ENCODE measurements at places on chromosomes 4 and X.
A peak's percentile ranks its signal among the peaks of the same experiment; 100 is the strongest.

DNA sequence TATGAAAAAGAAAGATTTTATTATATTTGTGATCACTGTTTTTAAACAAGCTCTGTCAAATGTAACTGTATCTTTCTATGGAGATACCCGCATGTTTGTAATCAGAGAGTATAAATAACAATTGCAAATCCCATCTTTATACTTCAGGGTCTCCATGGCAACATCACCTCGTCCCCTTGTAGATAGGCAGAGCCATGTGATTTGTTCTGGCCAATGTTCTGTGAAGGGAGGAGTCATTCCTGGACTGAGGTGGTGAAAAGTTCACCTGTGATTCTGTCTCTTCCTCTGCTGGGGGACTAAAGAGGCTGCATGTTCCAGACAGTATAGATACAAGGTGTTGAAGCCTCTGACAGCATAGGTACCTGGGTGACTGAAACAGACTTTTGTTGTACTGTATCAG, 45.6 kb upstream of the MED14 start:
- no peak for DNase-seq

DNA sequence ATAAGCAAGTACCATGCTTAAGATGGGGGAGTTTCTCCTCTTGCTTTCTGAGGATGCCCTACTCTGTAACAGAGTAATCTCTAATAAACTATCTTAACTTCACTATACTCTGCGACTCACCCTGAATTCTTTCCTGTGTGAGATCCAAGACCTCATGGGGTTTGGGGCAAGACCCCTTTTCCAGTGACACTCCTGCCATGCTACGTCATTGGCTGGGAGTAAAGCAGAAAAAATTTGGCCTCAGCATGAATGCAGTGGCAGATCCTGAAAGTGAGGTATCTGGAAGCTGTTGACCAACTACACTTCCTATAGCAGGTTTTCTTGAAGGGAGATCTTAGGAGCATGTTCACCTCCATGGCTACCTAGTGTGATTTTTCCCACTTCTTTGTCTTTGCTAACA, 109.1 kb upstream of the MED14 start:
- DNase-seq, result no peak

DNA sequence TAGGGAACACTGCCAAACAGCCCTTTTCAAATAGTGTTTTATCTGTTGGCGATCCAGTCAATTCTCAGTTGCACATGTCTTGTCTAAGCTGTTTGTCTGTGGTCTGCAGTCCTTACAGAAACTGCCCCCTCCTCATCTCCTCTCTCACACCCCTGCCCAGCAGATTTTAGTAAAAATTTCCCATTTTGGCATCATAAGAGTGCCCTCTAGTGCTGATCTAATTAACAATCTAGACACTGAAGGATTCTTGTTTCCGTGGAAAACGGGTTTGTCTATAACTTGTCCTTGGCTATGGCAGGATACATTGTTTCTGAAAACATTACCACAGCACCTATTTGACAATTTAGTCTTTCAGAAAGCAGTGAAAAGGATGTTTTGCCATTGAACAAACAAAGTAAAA, 227.2 kb upstream of the MBNL3 start:
- no peak for DNase-seq

DNA sequence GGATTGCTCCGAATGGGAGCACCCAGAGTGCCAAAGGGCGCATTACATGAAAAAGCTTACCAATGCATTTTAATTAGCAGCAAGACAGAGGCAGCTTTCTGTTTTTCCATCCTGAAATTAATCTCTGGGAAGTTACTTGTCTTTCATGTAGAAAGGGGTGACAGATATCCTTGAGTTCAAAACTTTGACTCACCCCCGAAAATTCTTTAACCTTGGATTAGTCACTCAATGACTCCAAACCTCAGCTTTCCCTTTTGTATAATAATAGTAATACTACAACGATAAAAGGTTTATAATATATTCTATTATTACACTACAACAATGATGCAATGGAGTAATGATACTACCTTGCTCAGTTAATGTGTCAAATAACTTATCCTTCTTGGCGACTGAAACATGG, 126.3 kb downstream of the ADAMTS3 start:
- no peak for DNase-seq

DNA sequence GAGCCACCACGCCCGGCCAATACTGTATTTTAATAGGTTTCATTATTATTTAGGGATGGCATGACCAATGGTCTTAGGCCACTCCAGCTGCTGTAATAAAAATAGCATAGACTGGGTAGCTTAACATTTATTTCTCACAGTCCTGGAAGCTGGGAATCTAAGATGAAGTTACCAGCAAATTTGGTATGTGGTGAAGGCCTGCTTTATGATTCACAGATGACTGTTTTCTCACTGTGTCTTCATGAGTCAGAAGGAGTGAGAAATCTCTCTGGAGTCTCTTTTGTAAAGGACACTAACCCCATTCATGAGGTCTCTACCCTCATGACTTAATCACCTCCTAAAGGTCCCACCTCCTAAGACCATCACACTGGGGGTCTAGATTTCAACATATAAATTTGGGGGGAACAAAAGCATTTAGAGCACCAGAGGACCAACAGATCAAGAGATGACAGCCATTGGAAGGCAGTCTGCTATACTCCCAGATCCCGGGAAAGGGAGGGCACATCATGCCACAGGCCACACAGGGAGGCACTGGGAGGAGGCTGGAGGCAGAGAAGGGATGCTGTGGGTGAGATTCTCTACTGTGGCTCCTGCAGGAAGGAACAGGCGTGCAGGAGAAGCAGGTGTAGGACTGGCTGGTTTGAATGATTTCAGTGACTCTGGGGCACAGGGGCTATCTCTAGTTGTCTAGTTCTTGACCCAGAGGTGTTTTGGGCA, 335.8 kb upstream of the SFRP2 start:
- DNase-seq, result no peak

- DNase-seq, result no peak
Observed at GRCh38 chrX:26649534-26649933, 433.6 kb downstream of the MAGEB5 start.

GRCh38 chr4:39655876-39656275, 17.2 kb upstream of the SMIM14 start:
- no peak for DNase-seq

DNA sequence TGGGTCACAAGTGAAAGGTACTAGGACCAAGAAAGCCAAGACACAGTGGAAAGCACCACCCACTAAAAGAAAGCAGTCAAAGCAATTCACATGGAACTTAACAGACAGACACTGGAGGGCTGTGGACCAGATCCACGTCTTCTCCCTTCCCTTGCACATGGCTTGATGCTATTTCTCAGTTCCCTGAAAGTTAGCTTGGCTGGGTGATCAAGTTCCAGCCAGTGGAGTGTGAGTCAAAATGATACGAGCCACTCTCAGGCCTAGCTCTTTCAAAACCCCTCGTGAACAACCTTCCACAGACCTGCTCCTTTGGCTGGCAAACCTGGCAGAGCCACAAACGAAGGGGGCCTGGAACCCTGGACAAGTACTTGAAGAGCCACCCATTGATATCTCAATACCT, 52.0 kb downstream of the RELL1 start:
- no peak for DNase-seq

- DNase-seq, result no peak
Observed at GRCh38 chr4:183349673-183350072, 27.4 kb upstream of the CLDN24 start.

- DNase-seq, result peak; percentile 17
Observed at GRCh38 chr4:140243278-140243753, 89.3 kb upstream of the MAML3 start.

GRCh38 chrX:9899640-9900111, 67.5 kb upstream of the CLDN34 start:
- DNase-seq, result no peak

GRCh38 chr4:74366367-74366911, 1.5 kb downstream of the EREG start:
- no peak for DNase-seq
